ENCODE measurements at places on chromosomes 1 and 21.

DNA sequence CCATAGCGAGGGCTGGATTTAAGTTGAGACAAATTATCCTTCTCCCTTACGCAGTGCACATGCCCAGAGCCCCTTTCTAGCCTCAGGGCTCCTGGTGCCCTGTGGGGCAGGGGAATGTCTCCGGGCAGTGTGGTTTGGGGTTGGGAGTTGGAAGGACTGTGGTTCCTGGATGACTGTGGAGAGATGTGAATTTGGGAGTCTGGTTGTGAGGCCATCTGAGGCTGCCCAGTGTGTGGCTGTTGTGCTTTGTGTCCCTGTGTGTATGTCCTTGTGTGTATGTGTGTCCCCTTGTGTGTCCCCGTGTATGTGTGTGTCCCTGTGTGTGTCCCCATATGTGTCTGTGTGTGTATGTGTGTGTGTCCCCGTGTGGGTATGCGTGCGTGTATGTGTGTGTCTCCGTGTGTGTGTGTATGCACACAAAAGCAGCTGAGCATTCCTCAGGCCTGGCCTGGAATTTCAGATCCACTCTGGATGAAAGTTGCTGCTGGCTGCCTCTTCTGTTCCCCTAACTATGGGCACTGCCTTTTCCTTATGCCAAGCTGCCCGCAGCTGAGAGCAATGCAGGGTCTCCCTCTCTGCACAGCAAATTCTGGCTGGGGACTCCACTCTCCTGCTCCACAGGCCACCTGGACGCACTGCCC lies 65.4 kb downstream of the UBIAD1 start:
- DNase-seq, result no peak

DNA sequence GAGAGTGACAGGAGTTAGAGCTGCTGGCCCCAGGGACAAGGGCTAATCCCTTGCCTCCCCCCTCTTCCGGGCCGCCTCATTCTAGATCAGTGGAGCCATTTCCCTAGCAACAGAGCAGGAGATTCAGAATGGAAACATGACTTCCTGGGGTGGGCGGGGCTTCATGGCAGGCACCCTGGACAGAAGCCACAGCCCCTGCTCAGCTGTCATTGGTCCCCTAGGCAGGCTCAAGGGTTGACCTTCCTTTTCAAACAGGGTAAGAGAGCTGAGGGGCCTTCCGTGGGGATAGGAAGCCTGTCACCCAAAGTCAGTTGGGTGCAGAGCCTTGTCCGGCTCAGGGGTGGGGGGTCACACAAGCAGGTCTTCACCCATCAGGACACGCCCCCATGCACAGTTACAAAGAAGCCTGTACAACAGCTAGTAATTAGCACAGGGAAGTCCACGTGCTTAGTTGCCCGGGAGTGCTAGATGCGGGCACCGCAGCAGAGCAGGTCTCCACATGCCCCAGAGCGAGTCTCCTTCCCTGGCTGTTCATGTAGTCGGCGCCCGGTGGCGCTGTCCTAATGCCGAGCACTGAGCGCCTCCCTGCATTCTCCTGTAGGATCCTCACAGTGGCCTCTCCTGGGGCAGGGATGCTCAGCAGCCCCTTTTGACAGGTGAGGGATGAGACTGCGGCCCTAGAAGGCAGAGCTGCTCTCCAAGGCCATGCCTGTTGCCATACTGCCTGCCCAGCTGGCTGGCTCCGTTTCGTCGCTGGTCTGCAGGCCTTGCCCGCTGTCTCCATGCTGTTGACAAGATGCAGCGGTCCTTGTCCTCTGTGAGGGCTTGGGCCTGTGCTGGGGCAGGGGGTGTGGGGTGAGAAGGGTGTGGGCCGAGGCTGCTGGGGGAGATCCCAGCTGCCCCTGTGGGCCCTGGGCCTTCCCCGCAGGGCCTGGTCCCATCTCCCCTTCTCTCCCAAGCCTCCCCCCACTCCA lies 5.1 kb downstream of the TMEM201 start:
- DNase-seq, result no peak

GRCh38 chr1:178091986-178092745 lies 1.7 kb upstream of the RASAL2 start:
- DNase-seq, result no peak

GRCh38 chr1:242690849-242691609 lies 166.5 kb upstream of the PLD5 start:
- no peak for DNase-seq

DNA sequence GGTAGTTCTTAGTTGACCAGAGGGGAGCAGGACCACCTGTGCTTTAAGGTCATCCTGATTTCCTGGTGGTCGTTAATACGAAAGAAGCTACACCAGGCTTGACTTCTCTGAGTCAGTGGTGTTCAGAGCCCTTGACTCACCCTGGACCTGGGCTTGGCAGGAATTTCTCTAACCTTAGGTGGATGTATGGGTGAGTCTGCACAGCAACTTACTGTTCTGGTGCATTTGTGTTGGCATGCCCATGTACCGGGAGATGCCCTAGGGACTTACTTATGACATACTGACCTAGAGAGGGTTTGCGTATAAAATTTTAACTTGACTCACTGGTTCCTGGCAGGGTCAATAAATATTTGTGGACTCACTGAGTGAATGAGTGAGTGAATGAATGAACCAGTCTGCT lies 304.6 kb downstream of the DISC1 start:
- DNase-seq, result no peak

GRCh38 chr1:80349218-80349617 lies 1342.7 kb upstream of the ADGRL4 start:
- DNase-seq, result no peak

- no peak for DNase-seq
These were observed 83.3 kb upstream of the TMEM51 start for GRCh38 chr1:15070145-15070748.

DNA sequence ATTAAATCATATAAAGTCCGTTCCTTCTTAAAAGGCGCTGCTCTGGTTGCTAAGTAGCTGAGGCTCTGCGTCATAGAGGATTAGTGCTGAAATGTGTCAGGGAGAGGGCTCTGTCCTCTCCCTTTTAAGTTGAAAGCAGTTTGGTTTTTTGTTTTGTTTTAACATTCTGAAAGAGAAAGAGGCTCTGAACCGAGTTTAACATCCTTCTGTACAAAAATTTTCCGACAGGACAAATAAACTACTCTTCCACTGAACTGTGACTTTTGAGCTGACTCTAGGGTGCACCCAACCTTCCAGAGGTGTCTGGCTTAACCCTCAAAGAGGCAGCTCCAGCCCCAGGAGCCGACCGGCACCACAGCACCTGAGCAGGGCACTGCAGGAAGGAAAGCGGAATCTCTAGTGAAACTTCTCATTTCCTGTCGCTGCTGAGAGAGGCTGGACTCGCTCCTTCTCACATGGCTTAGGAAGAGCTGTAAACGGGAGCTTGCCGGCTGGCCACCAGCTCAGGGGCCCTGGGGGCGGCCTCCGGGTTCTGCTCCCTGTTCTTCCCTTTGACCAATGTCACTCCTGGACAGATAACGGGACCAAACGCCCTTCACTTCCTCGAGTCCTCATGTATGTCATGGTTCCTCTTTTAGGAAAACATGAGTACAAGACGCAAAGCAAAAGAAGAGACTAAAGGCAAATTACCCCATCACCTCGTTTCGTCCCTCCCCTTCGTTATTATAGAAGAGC lies 1.2 kb downstream of the VAV3 start:
- DNase-seq, result no peak
